Skin of body (tissue), 3 donors: ENCODE measurements at places on chromosomes 12 and 14. TPM values are rescaled to one million over a fixed set of nuclear protein-coding genes. Genes with fewer than 3 reads are reported as not detected.

DNA sequence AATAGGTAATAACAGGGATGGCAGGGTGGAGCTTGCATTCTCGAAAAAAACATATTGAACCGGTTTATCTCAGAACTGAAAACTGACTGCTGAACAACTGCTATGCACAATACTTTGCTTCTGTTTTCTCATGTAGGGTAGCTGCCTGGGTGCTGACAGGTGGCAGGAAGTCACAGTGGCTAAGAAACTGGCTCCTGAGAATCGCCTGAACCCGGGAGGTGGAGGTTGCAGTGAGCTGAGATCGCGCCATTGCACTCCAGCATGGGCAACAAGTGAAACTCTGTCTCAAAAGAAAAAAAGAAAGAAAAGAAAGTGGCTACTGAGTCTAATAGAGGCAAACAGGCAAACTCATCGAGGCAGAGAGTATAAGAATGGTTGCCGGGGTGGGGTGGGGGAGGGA is 113.1 kb downstream of the CCDC60 start:
- DNase-seq, result no peak

GRCh38 chr14:96304956-96305355 is 48.9 kb downstream of the BDKRB1 start:
- no peak for DNase-seq

- no peak for DNase-seq
Measured at GRCh38 chr14:105541218-105541875, 15.0 kb downstream of the TMEM121 start.

DNA sequence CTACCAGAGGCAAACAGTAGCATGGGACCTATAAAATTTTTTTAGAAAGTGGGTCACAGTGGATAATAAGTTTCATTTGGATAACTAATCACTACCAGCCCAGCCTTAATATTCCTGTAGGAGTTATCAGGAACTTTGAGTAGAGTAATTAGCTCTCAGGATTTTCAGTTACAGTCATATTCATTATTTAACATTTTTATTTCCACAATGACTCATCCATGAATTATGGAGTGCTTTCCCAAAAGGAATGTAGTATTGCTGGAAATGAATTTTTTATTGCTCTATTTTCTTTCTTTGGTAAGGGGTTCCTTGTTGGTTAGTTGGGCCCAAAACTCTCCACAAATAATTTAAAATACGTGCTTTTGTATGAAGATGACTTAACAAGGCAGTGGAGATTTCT is 53.7 kb downstream of the ERC1 start:
- DNase-seq, result no peak

The TAS2R43 gene
- 8.5 TPM for total RNA-seq

GRCh38 chr12:27284021-27284420 is 39.9 kb downstream of the STK38L start:
- no peak for DNase-seq
